ENCODE measurements at places on chromosomes 3 and 15.

- DNase-seq = no peak
These were observed 361.6 kb downstream of the ROBO1 start for GRCh38 chr3:79406175-79406574.

DNA sequence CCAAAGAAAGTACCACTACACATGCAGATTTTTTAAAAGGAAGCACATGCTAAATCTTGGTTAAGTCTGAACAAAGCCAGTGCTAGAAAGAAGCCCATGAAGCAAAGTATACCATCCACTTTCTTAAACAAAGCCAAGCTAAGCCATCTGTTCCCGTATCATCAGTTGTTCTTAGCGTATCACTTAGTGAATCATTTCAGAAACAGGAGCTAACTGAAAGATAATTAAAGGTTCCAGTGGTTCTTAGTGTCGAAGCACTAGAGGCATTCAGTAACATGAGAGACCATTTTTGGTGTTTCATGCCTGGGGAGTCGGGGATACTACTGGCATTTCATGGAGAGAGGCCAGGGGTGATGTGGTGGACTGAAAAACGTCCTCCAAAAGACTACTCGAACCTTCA lies 12.8 kb downstream of the UBXN7 start:
- DNase-seq = no peak

DNA sequence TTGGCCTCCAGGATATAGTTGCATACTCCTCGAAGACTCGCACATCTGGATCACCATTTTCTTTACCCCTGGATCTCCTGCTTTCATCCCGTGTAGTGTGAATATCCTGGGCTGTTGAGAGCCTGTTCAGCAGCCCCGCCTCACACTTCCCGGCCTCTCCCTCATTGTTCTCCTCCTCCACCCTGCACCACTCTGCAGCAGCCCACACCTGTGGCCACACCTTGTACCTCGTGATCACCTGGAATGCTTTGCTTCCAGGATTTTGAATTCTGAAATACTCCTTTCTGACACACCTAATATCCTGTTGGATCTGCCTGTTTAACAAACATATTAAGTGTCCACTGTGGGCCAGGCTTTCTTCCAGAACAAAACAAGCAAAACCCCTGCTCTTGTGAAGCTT lies 14.4 kb downstream of the ABHD17C start:
- no peak for DNase-seq

- no peak for DNase-seq
These were observed 716 bp upstream of the ISLR2 start for GRCh38 chr15:74129586-74130154.

DNA sequence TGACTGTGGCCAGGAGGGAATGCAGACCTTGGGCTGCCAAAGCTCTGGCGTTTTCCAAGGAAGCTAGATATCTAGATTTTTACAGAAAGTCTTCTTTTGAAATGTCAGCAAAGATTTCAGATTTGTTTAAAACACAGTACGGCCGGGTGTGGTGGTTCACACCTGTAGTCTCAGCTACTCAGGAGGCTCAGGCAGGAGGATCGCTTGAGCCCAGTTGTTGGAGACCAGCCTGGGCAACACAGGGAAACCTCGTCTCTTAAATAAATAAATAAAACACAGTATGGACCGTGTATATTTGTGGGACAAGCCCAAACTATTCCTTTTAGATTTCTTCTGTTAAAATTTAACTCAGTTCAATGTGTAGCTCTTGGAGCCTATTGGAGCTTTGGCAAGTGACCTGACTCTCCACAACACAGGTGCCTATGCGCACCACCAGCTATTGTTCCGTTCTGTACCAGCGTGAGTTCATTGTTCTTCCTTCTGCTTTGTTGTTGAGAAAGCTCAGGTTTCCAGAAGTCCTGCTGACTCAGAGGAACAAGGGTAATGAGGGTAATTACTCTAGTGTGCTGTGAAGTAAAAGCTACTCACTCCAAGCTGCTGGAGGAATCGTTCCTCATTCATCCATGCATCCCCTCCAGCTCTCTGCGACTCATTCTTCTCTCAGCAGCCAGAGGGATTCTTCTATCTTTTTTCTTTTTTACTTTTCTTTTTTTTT lies 73.1 kb upstream of the SLC6A6 start:
- peak; percentile 11 for DNase-seq
